Aorta (tissue), 5 donors: ENCODE measurements at places on chromosomes 4 and X. TPM values are rescaled to one million over a fixed set of nuclear protein-coding genes. Genes with fewer than 3 reads are reported as not detected.

GRCh38 chrX:136714626-136715599 is 65.8 kb downstream of the ARHGEF6 start:
- DNase-seq, result no peak

- no peak for DNase-seq
These were observed 30.9 kb downstream of the TIGD4 start for GRCh38 chr4:152748619-152749018.

S100G gene
- polyA plus RNA-seq, result not detected

TMEM192 gene
- 9.0 TPM for polyA plus RNA-seq
